NCI-H1092 (cell line): ENCODE measurements at places on chromosomes 4 and X.
A peak's percentile ranks its signal among the peaks of the same experiment; 100 is the strongest.

DNA sequence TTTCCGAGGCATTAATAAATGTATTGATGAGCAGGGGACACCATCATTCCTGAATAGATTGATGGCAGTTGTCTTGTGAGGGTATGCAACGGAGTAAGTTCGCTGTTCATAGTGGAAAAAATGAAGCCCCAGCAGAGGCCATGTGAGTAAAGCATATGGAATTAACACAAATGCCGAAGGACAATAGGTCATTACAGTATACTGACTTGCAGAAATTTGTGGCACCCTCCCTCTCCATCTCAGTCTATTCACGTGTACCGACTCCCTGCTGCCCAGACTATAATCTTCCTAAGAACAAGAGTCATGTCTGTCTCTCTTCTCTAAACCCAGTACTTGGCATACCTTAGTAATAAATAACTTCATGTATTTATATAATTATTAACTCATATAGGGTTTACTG is 47.1 kb upstream of the PCDH10 start:
- no peak for DNase-seq

DNA sequence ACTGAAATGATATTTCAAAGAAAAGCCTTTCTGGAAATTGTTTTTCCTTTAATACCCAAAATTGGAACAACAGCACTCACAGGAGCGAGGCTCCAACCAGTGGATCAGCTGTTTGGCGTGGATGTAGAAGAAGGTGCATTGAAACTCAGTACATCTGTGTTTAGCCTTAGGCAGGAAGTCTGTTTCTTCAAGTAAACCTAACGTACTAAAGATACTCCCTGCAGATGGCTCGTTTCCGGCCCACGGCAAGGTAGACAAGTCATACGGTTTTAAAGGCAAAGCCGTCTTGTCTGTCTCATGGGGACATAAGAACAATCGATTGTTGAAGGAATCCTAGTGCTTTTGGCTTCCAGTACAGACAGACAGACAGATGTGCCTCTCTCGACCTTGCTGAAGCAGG is 50.0 kb upstream of the CLCN4 start:
- DNase-seq: no peak

- DNase-seq: no peak
These were observed 86.8 kb upstream of the ETNPPL start for GRCh38 chr4:108849611-108850168.

- DNase-seq: no peak
These were observed 78.5 kb upstream of the DDIT4L start for GRCh38 chr4:100268789-100269188.

DNA sequence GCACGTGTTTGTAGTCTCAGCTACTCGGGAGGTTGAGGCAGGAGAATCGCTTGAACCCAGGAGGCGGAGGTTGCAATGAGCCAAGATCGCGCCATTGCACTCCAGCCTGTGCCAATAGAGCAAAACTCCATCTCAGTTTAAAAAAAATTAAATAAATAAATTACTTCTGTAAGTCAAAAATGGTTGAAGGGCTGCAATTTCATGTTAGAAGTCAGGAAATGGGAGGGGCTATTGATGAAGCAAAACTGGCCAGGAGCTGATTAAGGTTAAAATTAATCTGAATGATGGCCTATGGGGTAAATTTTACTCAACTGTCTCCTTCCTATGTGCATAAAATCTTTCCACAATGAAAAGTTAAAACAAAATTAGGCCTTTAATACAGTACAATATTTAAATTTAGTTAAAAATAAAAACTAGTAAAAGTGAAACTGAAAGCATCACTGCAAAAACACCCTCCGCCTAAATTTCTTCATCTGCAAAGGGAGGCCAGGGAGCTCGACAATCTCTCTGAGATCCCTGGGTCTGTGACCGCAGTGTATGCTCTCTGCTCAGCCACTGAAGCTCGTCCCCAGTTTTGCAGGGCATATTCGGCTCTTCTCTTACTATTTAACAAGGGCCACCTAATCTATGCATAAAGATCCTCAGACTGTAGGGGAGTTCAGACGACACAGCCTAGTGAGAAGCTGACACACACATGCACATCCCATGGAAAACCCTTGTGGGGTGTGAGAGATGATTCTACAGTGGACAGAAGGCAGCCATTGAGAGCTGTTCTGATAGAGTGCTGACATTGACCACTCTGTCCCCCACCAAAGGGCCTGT is 57.2 kb downstream of the IRF2 start:
- DNase-seq: no peak

DNA sequence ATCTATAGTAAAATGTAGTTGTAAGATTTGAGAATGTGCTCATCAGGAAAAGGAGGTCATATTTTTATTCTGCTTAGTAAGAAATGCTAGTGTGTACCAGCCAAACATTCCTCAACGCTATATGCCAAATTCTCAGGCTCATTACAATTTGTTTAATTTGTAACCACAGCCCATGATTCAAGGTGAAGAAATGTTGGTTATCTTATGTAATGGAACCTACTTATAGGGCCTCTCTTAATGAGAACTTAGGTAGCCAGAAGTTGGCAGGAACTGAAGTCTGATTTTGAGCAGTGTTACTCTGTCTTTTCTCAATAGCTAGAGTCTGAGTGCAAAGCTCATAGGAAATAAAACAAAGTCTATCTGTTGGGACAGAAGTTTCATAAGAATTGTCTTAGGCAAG is 595.0 kb downstream of the GLUD2 start:
- no peak for DNase-seq

- DNase-seq: no peak
These were observed 14.3 kb downstream of the RRAGB start for GRCh38 chrX:55731826-55732225.

GRCh38 chr4:99131378-99131777 is 12.7 kb downstream of the ADH4 start:
- DNase-seq: no peak

DNA sequence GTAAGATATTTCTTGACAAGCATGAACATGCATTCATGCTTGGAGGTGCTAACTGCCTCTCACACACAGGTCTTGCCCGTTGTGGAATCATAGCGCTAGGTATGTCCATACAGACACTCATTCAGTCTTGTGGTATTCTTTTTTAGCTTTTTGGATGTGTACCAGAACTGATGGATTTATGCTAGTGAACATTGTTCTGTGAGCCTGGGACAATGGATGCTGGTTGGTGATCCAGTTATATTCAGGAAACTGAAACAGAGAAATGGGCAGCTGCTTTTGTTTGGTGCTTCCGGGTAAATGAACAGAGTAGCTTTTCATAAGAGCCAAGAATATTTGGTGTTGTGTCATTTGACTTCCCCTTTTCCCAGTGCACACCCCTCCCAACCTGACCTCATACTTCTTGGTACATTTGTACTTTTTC is 78.9 kb upstream of the SLC4A4 start:
- no peak for DNase-seq

- DNase-seq: no peak
These were observed 43.3 kb upstream of the ADAM29 start for GRCh38 chr4:174874898-174875297.

GRCh38 chr4:124478470-124478869 is 234.1 kb downstream of the ANKRD50 start:
- no peak for DNase-seq

- peak; percentile 87 for DNase-seq
These were observed 549 bp downstream of the MSL3 start for GRCh38 chrX:11758400-11759171.

DNA sequence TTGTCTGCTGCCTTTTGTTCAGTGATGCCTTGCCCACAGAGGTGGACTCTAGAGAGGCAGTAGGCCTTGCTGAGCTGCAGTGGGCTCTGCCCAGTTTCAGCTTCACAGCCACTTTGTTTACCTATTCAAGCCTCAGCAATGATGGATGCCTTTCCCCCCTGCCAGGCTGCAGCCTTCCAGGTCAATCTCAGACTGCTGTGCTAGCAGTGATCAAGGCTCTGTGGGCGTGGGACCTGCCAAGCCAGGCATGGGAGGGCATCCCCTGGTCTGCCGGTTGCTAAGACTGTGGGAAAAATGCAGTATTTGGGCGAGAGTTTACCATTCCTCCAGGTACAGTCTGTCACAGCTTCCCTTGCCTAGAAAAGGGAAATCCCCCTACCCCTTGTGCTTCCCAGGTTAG is 175.2 kb upstream of the PBDC1 start:
- DNase-seq: no peak

GRCh38 chrX:153395613-153396319 is 5.4 kb downstream of the PNMA6E start:
- DNase-seq: no peak

DNA sequence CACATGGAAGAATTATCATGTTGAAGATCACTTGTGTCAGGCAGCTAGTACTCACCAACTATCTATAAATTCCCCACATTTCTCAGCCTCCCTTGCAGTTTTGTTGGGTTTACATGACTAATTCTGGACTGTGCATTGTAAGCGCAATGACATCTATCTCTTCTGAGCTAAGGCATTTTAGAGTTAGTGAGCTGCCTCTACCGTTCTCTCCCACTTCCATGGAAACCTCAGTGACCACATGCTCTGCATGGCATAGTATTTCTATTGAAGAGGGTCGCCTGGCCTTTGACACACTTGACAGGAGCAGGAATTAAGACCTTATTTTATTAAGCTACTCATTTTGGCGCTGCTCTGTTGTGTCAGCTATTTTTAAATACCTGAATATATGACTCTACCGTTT is 67.5 kb upstream of the NPY2R start:
- DNase-seq: no peak

DNA sequence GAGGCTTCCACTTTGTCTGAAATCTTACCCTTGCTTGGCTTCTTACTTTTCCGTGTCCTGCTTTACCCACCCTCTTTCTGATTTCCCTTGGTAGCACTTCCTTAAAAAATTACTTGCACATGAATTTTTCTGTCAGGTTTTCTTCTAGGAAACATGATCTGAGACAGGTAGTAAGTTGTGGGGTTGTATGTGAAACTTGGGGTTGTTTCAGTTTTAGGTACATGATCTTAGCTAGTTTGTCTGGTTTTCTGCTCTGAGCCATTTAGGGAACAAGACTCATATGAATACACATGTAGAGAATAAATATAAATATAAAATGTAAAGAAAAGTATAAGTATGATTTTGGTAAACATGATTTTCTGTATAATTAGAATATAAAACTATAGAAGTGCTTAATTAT is 17.4 kb upstream of the ARMCX2 start:
- no peak for DNase-seq

- DNase-seq: no peak
These were observed 151.9 kb upstream of the SLC7A11 start for GRCh38 chr4:138393886-138394610.
